Putamen (tissue), 1 donor: ENCODE measurements at places on chromosomes 3 and 15.

DNA sequence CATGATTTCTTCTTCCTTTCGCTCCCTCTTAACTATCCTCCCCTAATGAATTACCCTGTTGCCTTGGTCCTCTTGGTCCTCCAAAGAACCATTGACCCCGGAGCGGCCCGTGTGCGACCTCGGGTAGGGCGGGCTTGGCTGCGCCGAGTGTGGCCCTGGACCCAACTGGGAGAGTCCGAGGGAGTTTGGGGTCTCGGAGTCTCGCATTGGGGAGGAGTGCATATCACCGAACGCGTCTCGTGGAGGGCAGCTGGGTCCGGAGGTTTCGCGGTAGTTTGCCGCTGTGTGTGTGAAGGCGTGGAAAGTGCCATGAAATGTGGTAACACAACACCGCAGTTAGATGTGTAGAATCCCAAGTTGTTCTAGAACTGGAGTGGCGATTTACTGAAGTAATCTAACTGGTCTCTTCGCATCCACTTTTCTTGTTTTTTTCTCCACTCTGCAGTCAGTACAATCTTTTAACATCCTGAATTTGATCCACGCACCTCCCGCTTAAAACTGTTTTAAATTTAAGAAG, 363 bp downstream of the GTF2E1 start:
- no peak for DNase-seq

- DNase-seq, result no peak
Measured at GRCh38 chr3:48285675-48286074, 44.8 kb downstream of the ZNF589 start.

GRCh38 chr3:64176461-64176996, 48.7 kb downstream of the PRICKLE2 start:
- DNase-seq, result no peak

- peak; percentile 39 for DNase-seq
Measured at GRCh38 chr3:32816439-32817256, 1.1 kb upstream of the TRIM71 start.

GRCh38 chr3:4220065-4220464, 83.1 kb upstream of the SETMAR start:
- DNase-seq, result no peak

DNA sequence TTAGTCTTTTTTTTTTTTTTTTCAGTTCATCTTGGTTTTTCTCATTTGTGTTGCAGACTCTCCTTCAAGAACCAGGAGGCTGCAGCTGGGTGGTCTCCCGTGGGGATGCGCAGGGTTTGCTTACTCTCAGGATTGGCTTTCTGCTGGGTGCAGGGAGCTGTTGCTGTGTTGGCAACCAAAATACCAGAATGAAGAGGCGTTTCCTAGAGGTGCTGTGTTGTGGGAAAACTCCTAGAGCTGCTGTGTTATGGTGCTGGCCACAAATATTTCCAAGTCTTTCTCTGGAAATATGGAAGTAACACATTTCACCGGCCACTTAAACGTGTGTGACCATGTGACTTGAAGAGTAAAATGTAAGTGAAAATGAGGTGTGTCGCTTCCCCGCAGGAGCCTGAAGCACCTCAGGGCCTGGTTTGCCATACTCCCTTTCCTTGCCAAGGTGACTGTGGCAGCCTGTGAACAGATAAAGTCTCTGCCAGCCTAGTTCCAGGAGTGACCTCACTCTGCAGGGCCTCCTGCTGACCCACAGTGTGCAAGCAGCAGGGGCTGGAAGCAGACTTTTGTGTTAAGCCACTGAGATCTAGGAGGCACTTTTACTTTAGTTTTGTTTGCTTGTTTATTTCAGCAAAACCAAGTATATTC, 258.9 kb downstream of the ADAMTS17 start:
- DNase-seq, result no peak

- DNase-seq, result no peak
Measured at GRCh38 chr3:116051040-116051439, 394.2 kb downstream of the LSAMP start.

DNA sequence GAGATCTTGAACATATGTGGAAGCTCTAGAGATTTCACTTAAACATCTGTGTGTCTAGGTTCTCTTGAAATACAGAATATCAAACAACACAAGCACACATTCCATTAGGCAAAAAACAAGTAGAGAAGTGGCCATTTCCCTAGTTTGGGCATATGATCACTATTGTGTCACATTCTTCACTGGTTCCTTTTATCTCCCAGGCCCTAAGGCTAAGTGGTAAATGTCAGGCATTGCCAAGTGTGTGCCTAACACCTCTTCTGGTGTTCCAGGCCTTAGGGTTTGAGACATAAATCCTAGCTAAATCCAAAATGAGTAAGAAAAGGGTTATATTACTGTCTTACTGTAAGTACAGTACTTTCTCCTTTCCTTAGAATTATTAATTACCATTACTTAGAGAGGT, 880.1 kb downstream of the PDCD6IP start:
- no peak for DNase-seq

- DNase-seq, result no peak
Measured at GRCh38 chr15:42932833-42933515, 12.4 kb upstream of the TTBK2 start.

DNA sequence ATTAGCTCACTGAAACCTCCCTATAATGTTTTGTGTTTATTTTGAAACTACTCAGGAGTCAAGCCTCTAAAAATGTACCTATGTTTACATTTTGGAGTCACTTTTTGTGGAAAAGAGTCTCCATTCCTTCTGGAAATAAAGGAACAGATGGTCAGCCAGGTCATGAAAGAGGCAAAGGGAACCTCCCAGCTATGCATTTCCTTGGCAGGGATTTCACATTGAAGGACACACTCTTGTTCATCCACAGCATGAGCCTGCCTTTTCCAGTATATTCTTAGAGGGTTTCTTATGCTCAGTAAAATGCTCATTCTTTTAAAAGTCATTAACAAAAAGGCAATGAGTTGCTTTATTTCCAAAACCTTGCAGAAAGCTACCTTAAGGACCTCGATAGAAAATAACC, 20.8 kb downstream of the STAC start:
- no peak for DNase-seq

DNA sequence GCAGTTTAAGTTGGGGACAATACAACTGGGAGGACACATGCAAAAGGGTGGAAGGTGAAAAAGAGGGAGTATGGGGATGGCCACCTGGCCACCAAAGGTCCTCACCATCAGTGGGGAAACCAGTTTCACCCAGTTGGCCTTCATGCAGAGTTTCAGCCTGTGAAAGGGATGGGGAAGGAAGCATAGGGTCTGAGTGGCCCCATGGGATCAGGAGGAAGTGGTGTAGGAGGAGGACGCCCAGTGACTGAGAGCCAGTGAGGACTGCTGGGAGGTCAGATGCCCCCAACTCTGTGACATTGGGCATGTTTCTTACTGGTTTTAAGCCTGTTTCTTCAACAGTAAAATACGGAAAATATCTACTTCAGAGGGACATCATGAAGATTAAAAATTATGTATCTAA, 16.3 kb downstream of the BCL2A1 start:
- DNase-seq, result no peak

- DNase-seq, result no peak
Measured at GRCh38 chr3:78792212-78792611, 975.6 kb downstream of the ROBO1 start.

GRCh38 chr15:76439542-76439941, 103.0 kb downstream of the ISL2 start:
- no peak for DNase-seq

- DNase-seq, result no peak
Measured at GRCh38 chr15:90952901-90953677, 1.6 kb upstream of the RCCD1 start.

- DNase-seq, result no peak
Measured at GRCh38 chr3:182608832-182609231, 184.5 kb upstream of the ATP11B start.

DNA sequence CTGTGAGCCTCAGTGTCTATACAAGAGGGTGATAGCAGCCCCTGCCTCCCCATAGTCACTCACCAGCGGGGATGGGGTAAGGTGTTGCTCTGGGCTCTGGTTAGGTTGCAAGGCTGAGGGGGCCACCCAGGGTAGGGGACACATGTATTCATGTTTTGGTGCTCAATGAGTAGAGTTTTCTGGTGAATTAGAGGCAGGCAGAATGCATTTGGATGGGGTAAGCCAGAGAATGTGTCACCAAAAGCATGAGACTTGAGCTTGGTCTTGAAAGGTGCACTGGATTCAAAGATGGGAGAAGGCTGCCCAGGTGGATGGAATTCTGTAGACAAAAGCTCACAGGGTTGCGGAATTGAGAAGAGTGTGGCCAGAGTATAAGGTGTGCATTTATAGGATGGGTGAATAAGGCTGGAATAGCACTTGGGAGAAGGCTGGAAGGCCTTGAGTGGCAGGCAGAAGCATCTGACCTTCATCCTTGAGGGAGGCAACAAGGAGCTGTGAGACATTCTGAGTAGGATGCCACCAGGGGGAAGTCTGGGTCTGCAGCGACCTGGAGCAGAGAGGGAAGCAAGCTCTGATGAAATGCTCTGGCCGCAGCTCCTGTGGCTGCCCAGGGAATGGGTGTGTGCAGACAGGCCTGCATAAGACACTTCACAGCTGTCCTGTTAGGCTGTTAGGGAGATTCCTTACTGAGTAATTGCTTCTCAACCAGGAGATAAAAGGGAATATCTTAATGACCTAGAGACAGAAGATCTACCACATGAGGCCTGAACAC, 149.6 kb downstream of the CHDH start:
- DNase-seq, result no peak

DNA sequence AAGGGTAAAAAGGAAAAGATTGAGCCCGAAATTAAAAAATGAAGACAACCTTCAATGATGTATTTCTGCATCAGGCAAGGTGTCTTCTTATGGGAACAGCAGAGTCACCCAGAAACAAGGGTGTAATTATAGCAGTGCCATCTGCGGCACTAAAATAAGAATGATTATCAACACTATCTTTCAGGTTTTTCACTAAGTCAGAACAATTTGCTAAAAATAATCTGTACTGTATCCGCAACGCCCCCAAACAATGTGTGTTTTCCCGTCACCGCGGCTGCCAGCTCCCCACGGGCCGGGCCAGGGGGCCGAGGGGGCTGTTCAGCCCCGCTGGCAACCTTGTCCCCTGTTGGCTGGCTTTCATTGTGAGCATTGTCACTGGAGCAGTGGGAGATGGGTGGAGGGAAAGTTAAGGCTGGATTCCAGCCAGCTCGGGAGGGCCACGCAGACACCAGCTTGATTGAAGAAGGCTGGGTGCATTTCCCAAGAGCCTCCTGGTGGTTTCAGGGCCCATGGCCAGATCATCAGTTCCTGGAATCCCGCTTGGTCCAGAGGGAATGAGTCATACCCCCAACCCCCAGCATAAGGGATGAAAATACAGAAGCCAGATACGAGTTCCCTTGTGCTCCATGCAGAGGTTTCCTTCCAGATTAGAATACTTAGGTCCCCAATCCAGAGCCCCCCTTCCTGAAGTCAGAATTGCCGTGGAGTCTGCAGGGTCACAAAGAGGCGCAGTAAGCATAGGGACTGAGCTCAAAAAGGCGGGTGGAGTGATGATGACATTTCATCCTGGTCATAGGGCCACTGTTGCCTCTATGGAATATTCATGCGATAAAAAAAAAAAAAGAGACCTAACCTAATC, 90.2 kb upstream of the KLF13 start:
- DNase-seq, result peak; percentile 67

- DNase-seq, result no peak
Measured at GRCh38 chr3:183613366-183614285, 21.8 kb upstream of the KLHL24 start.

DNA sequence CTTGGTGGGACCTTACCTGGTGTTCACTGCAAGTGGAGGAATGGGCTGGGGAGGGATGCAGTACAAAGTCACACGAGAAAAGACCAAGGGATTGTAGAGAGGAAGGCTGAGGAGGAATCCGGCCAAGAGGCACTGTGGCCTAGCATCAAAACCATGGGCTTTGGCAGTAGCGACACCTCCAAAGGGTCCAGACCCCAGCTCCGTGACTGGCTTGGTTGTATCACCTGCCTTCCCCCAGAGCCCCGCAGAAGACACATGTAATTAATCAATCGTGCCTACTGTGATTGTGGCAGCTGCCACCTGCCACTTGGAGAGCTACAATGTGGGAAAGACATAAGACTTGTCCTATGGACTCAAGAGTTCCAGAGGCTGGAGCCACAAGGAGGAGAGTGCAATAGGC, 54.7 kb downstream of the ST8SIA2 start:
- DNase-seq, result no peak

- DNase-seq, result no peak
Measured at GRCh38 chr15:76982756-76983155, 12.2 kb upstream of the PSTPIP1 start.

DNA sequence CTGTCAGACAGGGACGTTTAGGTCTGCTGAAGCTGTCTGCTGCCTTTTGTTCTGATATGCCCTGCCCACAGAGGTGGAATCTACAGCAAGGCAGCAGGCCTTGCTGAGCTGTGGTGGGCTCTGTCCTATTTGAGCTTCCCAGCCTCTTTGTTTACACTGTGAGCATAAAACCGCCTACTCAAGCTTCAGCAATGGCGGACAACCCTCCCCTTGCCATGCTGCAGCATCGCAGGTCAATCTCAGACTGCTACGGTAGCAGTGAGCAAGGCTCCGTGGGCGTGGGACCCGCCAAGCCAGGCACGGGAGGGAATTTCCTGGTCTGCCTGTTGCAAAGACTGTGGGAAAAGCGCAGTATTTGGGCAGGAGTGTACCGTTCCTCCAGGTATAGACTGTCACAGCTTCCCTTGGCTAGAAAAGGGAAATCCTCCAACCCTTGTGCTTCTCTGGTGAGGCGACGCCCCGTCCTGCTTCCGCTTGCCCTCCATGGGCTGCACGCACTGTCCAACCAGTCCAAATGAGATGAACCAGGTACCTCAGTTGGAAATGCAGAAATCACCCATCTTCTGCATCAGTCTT, 71.4 kb downstream of the SPSB4 start:
- no peak for DNase-seq

- DNase-seq, result no peak
Measured at GRCh38 chr3:138717348-138717747, 108.8 kb downstream of the FAIM start.

DNA sequence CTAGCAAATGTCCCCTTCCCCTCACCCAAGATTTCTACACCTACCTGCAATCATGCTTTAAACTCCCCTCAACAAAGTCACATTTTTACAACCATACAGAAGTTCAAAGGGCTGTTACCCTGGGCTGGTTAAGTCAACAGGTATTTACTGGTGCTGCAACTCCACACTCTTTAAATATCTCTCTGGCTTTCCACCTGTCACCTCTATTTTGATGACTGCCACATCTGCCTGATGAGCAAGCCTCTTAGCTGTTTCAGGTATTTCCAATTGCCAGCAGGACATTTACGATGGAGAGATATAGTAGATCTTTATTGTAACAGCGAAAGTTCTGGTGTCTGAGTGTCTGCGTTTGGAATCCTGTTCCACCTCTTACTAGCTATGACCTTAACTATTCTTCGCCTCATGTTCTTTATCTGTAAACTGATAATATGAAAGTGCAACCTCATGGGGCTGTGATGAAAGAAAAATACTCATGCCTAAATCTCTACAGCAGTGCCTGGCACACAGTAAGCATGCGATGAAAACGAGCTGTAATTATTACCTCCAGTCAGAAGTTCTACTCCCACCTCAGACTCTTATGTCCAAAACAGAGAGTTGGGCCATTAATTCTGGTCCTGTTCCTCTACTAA, 44.2 kb upstream of the TPM1 start:
- DNase-seq, result no peak

GRCh38 chr3:119175872-119176756, 2.7 kb downstream of the UPK1B start:
- DNase-seq, result no peak

GRCh38 chr3:34207806-34208205, 409.4 kb downstream of the PDCD6IP start:
- no peak for DNase-seq
